ENCODE measurements at places on chromosomes 3 and 15.

DNA sequence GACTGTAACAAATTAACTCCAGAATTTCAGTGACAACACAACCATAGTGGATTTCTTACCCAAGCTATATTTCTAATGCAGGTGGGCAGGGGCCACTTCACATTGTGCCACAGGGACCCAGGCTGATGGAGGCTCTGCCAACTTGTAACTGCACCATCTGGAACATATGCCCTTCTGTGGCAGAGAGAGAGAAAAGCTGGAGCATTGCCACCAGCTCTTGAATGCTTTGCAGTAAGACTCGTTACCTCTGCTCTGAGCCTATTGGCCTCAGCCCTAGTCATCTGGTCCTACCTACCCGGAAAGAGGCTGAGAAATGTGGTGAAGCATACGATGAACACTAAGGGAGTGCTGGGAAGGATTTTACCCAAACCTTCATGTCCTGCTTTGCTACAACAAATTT, 587.1 kb downstream of the ZNF385D start:
- no peak for DNase-seq

DNA sequence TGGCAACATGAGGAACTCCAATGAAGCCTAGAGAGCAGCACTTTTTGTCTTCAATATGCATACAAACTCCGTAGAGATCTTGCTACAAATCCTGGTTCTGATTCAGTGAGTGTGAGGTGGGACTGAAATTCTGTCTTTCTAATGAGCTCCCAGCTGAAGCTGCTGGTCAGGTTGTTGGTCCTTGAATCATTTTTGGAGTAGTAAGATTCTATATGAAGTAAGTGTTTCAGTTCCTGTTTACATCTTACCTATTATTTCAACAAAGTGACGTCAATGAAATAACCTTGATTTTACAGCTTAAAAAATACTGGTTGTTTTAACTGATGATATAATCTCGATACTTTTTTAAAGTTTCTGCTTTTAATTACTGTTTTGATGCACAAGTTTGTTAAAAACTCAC, 33.9 kb downstream of the SHQ1 start:
- DNase-seq, result no peak

- no peak for DNase-seq
Observed at GRCh38 chr3:109225516-109225915, 89.0 kb downstream of the C3orf85 start.

DNA sequence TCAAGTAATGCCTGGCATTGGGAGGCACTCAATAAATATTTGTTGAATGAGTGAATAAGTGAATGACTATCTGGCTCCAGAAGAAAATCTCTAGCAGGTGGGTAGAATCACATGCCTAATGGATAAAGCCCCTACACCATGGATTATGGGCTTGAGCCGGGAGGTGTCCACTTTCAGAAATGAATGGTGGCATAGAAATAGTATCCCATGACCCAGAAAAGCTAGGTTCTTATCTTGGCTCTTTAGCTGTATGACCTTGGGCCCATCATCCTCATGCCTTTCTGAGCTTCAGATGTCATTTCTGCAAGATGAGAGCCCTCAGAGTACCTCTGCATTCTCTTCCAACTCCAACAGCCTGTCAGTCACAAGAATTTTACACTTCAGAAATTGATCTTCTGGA, 37.3 kb upstream of the TNIK start:
- DNase-seq, result no peak
